ENCODE measurements at places on chromosomes 2 and 18. TPM values are rescaled to one million over a fixed set of nuclear protein-coding genes. Genes with fewer than 3 reads are reported as not detected.

- no peak for DNase-seq
These were observed 9.2 kb downstream of the FKBP1B start for GRCh38 chr2:24058564-24059271.

DNA sequence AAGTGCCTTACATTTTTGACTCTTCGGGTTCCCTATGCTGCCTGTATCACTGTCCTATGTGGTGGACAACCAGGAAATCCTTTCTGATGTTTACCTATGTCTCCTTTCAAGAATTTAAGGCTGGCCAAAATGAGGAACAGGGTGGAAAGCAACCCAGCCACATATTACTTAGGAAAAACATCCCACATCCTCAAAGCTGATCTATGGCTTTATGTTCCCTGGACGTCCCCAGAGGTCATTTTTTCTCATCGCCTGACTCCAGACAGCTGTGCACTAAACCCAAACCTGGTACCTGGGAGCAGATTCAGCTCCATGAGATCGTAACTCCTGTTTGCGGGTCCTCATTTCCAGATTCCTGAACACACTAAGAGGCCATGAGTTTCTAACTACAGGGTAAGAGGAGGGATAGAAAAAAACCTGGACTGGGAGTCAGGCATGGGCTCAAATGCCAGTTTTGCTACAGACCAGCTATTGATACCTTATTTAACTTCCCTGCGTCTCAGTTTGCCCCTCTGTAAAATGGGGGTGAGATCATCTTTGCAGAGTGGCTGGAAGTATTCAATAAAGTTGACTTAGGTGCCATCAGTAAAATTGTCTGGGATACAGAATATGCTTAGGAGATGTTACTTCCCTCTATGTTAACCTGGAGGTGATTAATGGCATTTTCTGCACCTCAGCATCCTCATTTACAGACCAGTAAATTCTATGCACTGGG lies 70.8 kb downstream of the TNS1 start:
- DNase-seq = no peak

- no peak for DNase-seq
These were observed 284.7 kb downstream of the IRS1 start for GRCh38 chr2:226514895-226515294.

The C2orf80 gene
- total RNA-seq = not detected

- DNase-seq = no peak
These were observed 219.0 kb downstream of the MYO3B start for GRCh38 chr2:170396799-170397459.

DNA sequence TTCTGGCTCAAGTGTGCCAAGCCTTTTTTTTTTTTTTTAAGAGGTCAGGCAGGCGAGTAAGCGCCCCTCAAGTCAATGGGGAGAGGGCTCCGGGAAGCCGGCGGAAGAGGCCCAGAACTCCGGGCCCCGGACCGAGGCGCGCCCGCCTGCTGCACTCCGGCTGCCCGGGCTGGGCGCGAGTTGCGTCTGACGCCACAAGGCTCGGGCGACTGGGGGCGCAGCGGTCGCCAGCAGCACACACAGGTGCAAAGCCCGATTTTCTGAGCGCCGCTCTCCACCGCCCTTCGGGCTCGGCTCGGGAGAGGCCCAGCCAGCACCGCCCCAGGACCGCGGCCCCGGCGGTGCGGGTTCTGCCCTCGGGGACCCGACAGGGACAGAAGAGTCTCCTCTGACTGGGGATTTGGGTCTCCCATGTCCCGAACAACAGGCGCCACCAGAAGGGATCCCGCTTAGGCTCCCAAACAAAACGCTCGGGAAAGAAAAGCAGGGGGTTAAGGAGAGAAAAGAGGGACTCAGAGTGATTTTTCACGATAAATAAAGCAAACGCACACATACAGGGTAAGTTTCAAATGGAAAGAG lies 787 bp downstream of the ERBB4 start:
- no peak for DNase-seq

DNA sequence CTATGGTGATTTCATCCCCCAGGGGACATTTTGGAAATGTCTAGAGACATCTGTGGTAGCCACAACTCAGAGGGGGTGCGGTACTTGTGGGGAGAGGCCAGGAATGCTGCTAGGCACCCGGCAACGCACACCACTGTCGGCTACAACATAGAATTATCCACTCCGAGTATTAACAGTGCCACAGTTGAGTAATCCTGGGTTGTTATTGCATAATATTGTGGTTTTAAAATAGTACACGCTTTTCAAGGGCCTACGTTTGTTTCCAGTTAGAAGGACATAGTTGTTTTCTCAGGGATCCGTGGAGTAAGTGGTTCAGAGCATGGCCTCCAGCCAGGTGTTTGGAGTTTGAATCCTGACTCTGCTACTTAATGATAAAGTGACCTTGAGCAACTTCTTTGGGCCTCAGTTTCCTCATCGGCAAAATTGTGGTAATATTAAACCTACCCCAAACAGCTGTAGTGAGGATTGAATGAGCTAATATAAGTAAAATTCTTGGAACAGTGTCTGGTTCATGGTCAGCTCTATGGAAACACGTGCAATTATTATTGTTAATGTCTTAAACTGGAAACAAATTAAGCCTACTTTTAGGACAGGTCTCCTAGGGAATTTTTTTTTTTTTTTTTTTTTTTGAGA lies 24.5 kb downstream of the CYP27A1 start:
- no peak for DNase-seq

The VSNL1 gene
- 0.47 TPM for total RNA-seq

The ANKRD30BL gene
- total RNA-seq = 0.19 TPM

DNA sequence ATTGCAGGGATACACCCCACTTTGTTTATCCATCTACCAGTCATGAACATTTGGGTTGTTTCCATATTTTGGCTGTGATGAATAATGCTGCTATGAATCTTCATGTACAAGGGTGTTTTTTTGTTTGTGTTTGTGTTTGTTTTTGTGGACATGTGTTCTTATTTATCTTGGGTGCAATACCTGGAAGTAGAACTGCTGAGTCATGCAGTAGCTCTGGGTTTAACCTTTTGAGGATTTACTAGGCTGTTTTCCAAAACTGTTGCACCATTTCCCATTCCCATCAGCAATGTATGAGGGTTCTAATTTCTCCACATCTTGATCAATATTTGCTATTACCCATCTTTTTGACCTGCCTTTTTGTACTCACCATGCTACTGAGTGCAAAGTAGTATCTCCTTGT lies 140.0 kb upstream of the CYP1B1 start:
- no peak for DNase-seq

The TMEM17 gene
- 1.0 TPM for total RNA-seq

DNA sequence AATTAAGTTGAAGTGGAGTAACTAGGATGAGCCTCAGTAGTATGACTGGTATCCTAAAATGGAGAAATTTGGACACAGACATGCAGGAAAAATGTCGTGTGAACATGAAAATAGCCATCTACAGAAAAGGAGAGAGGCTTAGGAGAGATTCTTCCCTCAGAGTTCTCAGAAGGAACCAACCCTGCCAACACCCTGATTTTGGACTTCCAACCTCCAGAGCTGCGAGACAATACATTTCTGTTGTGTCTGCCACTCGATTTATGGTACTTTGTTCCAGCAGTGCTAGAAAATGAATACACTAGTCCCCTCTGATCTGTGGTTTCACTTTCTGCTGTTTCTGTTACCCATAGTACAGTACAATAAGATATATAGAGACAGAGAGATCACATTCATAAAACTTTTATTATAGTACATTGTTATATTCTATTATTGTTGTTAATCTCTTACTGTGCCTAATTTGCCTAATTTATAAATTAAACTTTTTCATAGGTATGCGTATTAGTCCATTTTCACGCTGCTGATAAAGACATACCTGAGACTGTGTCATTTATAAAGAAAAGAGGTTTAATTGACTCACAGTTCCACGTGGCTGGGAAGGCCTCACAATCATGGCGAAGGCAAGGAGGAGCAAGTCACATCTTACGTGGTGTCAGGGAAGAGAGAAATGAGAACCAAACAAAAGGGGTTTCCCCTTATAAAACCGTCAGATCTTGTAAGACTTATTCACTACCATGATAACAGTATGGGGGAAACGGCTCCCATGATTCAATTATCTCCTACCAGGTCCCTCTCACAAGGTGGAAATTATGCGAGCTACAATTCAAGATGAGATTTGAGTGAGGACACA lies 41.3 kb downstream of the PLEKHA3 start:
- no peak for DNase-seq

The ZNF804A gene
- 0.09 TPM for total RNA-seq

DNA sequence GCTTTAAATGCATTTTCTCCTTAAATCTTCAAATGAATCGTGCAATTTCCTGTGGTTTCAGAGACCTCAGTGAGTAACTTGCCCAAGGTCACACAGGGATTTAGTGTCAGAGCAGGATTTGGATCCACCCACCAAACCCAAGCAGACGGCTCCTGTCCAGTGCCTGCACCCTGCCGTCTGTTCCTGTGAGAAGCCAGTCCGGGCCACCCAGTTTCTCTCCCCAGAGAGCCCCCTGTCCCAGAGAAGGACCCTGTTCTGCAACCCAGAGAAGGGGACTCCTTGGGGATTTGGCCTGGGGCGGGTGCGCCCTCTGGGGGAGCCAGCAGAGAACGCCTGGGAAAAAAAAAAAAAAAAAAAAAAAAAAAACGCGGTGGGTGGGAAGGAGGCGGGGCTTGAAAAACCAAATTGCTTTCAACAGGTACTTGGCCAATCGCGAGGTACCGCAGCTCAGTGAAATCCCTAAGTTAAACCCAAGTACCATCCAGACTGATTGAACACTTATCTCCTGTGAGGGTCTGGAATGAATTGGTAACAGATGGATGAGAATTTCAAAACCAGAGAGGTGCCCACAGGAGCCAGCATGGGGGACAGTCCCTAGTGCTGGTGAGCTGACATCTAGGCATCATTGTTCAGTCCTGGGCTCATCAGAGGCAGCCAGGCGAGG lies 30.9 kb upstream of the REEP1 start:
- peak; percentile 33 for DNase-seq

DNA sequence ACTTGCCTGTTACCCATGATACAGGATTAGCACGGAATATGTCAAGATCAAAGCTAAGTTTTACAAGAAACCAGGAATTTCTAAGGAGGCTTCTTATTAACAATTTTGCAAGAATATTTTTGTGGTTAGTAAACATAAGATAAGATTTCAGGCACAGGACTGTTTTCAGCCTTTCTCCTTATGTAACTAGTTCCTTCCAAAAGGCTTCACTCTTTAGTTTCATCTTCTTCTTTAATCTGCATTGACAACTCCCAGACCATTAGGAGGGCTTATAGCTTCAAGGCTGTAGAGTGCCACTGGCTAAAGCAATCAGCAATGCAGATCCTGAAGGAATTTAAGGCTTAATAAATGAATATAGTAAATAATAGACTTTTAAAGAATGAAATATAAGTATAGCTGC lies 29.3 kb downstream of the SLC14A1 start:
- DNase-seq = no peak

- DNase-seq = no peak
These were observed 132.5 kb downstream of the VAPA start for GRCh38 chr18:10046178-10046807.

- DNase-seq = no peak
These were observed 166.2 kb downstream of the SLC39A10 start for GRCh38 chr2:195823206-195823605.

Data from thymus (tissue), 14 donors.